ENCODE measurements at places on chromosomes 5 and 9. TPM values are rescaled to one million over a fixed set of nuclear protein-coding genes. Genes with fewer than 3 reads are reported as not detected.

Gene PTPDC1
- total RNA-seq, result 11.8 TPM

Gene SECISBP2
- 20.5 TPM for total RNA-seq

Gene SLC34A1
- not detected for total RNA-seq

Gene ABO
- total RNA-seq, result 0.04 TPM

Gene XPA
- 16.0 TPM for total RNA-seq

Gene S100Z
- 0.45 TPM for total RNA-seq

Gene PAEP
- total RNA-seq, result not detected

Gene IRX4
- total RNA-seq, result 308 TPM

Gene SHOC1
- total RNA-seq, result not detected

Gene PPP2R2B
- total RNA-seq, result 14.1 TPM

Gene BARHL1
- total RNA-seq, result not detected

Gene ZNF483
- 4.5 TPM for total RNA-seq

Gene ZNF79
- 8.8 TPM for total RNA-seq

DNA sequence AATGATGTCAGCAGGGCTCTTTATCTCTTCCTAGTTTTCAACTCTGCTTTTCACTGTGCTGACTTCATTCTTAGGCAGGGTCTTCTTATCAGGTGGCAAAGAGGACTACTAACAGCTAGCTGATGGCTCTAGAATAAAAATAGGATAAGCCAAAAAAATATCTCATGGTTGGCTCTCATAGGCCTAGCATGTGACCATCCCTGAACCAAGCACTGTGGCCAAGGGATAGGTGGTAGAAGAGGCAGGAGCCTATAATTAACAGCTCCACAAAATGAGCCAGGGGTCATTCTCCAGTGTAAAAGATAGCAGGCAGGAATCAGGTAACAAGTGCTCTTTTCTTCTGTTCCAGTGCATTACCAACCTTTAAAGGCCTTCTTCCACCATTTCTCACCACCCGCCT lies 21.1 kb downstream of the ANKDD1B start:
- H3K27ac ChIP-seq, result no peak overlapping the region
- peaks cover 7% of the 10 kb centered on the region for H3K4me1 ChIP-seq
- H3K4me3 ChIP-seq, result no peak overlapping the region
- no peaks in the 10 kb centered on the region for H3K36me3 ChIP-seq
- DNase-seq, result no peak
- peaks cover 76% of the 10 kb centered on the region for H3K27me3 ChIP-seq

DNA sequence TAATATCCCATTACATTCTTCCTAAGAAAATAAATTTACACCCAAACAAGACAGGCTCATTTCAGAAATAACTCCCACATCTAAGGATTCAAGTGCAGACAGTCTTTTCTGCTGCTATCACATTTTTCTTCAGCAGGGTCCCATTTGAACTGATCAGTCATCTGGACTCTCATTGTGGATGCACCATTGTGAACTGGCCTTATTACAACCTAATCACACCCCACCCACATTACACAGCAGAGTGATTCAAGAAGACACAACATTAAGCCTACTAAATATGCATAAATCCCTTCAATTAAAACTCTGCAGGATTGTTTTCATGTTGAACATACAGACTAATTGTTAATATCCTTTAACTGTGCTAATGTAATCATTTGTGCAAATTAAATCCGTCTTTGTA lies 146.2 kb downstream of the CDH12 start:
- no peaks in the 10 kb centered on the region for H3K27me3 ChIP-seq
- H3K27ac ChIP-seq, result no peak overlapping the region
- no peaks in the 10 kb centered on the region for H3K36me3 ChIP-seq
- no peak for DNase-seq
- no peaks in the 10 kb centered on the region for H3K4me1 ChIP-seq
- no peak overlapping the region for H3K4me3 ChIP-seq

DNA sequence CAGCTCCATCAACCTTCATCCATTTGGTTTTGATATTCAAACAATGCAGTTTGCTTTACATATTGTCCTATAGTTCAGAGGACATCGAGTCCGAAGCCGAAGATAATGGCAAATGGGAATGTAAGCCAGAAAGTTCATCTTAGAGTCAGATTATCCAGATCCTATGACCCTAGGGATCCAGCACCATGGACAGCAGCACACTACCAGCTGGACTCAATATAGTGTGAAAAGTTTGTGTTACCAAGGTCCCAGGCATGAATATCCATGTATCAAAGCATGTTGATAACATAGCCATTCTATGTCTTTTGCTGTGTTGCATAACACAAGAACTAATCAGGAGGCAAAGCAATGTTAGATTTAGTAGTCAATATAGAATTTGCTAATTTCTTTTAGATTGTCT lies 46.3 kb downstream of the FSTL4 start:
- no peak overlapping the region for H3K4me3 ChIP-seq
- H3K27me3 ChIP-seq, result peaks cover 14% of the 10 kb centered on the region
- peak; percentile 86 for DNase-seq
- H3K36me3 ChIP-seq, result no peaks in the 10 kb centered on the region

DNA sequence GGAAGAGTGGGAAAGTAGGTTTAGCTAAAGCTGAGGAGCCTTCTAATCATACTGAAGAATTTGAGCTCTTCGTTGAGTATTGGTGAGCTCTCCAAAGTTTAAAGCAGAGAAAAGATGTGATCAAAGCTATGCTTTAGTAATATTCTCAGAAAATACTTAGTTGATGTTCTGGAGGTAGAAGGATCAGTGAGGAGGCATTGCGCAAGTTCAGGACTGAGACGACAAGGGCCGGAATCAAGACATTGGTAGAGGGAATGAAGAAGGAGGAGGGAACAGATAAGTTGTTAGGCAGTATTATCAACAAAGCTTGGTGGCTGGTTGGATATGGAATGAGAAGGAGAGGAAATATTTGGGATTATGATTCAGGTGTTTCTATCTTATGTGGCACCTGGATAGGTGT lies 7.1 kb downstream of the CAVIN4 start:
- H3K4me3 ChIP-seq, result no peak overlapping the region
- no peaks in the 10 kb centered on the region for H3K27me3 ChIP-seq
- DNase-seq, result no peak
- peaks cover 1% of the 10 kb centered on the region for H3K4me1 ChIP-seq
- H3K36me3 ChIP-seq, result no peaks in the 10 kb centered on the region

- H3K27ac ChIP-seq, result no peak overlapping the region
- H3K27me3 ChIP-seq, result no peaks in the 10 kb centered on the region
- no peak overlapping the region for H3K4me3 ChIP-seq
- H3K36me3 ChIP-seq, result no peaks in the 10 kb centered on the region
- H3K4me1 ChIP-seq, result peaks cover 6% of the 10 kb centered on the region
Observed at GRCh38 chr9:38154501-38155421, 85.7 kb upstream of the SHB start.

GRCh38 chr9:87829756-87830155 lies 52.9 kb upstream of the SPATA31E1 start:
- no peak overlapping the region for H3K4me3 ChIP-seq
- no peak for DNase-seq
- H3K4me1 ChIP-seq, result no peaks in the 10 kb centered on the region

GRCh38 chr9:107422189-107423185 lies 67.1 kb downstream of the KLF4 start:
- peak; percentile 90 for DNase-seq
- no peaks in the 10 kb centered on the region for H3K36me3 ChIP-seq
- no peak overlapping the region for H3K27ac ChIP-seq
- H3K27me3 ChIP-seq, result no peaks in the 10 kb centered on the region

DNA sequence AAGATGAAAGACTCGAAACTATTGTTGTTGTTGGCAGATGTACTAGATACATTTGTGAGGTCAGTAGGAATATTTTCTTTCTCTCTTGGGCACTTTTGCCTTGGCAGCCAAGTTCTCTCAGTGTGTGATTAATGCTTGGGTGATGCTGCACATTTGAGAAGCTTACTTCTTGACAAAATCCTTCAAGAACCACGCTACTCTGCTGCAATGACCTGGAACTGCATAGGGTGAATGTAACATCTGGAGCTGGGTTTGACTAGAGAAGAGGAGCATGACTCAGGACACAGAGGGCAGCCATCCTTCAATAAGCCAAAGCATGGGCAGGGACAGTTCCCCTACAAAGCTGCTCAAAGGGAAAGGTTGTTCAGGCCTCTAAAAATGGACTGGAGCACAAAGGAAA lies 75.5 kb upstream of the PUM3 start:
- peaks cover 3% of the 10 kb centered on the region for H3K27me3 ChIP-seq
- DNase-seq, result peak; percentile 2
- no peak overlapping the region for H3K27ac ChIP-seq
- H3K4me3 ChIP-seq, result no peak overlapping the region
- no peaks in the 10 kb centered on the region for H3K4me1 ChIP-seq

DNA sequence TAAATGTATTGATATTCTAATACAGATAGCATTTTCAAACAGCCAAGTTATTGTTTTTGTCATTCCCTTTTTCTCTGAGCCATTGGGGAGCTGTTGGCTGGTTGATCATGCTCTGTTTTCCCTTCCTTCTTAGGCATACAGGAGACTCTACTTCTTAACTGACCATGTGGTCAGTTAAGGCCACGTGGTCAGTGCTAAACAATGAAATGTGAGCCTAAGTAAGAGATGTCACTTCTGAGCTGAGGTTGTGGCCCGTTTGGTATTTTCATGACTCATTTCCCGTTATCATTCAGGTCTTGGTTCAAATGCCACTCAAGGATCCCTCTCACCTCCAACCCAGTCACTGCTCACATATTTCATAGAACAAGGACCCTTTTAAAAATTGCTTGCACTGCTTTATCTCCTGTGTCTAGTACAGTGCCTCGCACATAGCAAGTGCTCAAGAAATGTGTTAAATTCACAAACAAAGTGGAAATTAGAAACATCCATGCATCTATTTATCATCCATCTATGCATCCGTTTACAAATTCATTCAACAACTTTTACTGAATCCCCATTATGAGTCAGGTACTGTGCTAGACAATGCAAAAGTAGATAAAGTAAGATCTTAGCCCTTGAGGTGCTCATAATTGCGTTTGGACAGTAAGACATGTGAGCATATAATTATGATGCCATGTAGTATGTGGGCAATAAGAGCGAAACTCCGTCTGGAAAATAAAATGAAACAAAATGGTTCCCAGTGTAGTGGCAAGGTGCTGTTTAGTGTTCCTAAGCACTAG lies 50.7 kb downstream of the ARRDC3 start:
- H3K36me3 ChIP-seq, result no peaks in the 10 kb centered on the region
- no peaks in the 10 kb centered on the region for H3K27me3 ChIP-seq
- peaks cover 11% of the 10 kb centered on the region for H3K4me1 ChIP-seq
- H3K4me3 ChIP-seq, result no peak overlapping the region
- DNase-seq, result peak; percentile 68
- H3K27ac ChIP-seq, result no peak overlapping the region

GRCh38 chr9:99465231-99465907 lies 243.3 kb downstream of the SEC61B start:
- no peak overlapping the region for H3K27ac ChIP-seq
- H3K36me3 ChIP-seq, result no peaks in the 10 kb centered on the region
- no peaks in the 10 kb centered on the region for H3K27me3 ChIP-seq
- no peak for DNase-seq
- H3K4me1 ChIP-seq, result no peaks in the 10 kb centered on the region

DNA sequence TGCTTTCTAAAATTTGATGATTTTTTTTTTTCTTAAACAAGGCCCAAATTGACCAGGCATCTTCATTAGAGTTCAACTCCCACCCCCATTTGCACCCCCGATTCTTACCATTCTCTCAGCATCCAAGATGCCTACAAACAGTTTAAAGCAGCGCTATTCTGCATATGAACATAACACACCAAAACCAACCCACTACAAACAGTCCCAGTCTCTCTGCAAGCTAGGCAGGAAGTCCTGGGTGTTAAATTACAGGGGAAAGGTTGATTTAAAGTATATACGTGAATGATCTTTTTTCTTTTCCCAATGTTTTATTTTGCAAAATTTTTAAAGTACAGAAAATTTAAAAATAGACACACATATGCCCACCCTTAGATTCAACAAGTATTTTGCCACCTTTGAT lies 127.0 kb downstream of the ADAMTS12 start:
- no peaks in the 10 kb centered on the region for H3K36me3 ChIP-seq
- H3K27ac ChIP-seq, result peak overlapping the region; percentile 79
- no peak for DNase-seq
- H3K27me3 ChIP-seq, result no peaks in the 10 kb centered on the region
- H3K4me3 ChIP-seq, result no peak overlapping the region
- H3K4me1 ChIP-seq, result peaks cover 35% of the 10 kb centered on the region

GRCh38 chr5:127886081-127886480 lies 182.9 kb downstream of the CCDC192 start:
- H3K4me1 ChIP-seq, result no peaks in the 10 kb centered on the region
- no peak overlapping the region for H3K27ac ChIP-seq
- no peaks in the 10 kb centered on the region for H3K27me3 ChIP-seq
- H3K4me3 ChIP-seq, result no peak overlapping the region
